SW480 (cell line): ENCODE measurements at places on chromosomes 2 and 18.

GRCh38 chr2:45588158-45588829 lies 22.8 kb downstream of the SRBD1 start:
- DNase-seq, result no peak

- no peak for DNase-seq
Observed at GRCh38 chr2:126949775-126950174, 51.1 kb downstream of the TEX51 start.

GRCh38 chr2:230230087-230230486 lies 4.6 kb downstream of the SP140 start:
- no peak for DNase-seq

GRCh38 chr2:225353579-225354085 lies 45.9 kb upstream of the NYAP2 start:
- DNase-seq, result no peak

DNA sequence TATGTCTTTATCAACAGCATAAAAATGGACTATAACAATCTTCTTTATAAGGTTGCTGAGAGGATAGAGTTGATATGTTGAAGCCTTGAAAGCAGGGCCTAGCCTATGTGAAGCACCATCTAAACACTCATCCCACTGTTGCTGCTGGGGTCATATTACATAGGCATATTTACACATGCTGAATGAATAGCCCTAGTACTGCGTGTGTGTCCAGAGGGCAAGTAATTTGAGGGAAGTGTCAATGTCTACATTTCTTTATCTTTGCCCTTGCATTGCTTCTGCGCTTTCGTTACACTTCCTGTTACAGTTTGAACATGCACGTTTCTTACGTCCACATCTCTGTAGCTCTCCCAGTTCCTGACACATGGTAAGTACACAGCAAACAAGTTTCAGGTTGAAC lies 280.3 kb upstream of the ATP5MC3 start:
- no peak for DNase-seq

GRCh38 chr18:67766930-67767329 lies 250.4 kb upstream of the DSEL start:
- DNase-seq, result no peak

DNA sequence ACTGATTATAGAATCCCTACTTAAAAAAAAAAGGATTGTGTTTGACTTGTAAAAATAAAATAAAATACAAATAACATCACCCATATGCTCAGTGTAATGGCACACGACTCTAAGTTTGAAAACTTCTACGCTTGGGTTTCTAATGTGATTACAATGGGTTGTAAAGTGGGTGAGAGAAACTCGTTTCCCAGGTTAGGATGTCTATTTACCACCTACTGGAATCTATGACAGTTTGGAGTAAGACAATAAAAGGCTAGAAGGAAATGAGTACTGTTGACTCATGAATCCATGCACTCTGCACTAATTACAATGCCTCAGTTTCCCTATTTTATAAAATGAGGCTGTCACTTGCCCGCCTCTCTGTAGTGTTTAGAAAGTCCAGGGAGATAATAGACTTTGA lies 204.2 kb upstream of the FBXO11 start:
- DNase-seq, result no peak

DNA sequence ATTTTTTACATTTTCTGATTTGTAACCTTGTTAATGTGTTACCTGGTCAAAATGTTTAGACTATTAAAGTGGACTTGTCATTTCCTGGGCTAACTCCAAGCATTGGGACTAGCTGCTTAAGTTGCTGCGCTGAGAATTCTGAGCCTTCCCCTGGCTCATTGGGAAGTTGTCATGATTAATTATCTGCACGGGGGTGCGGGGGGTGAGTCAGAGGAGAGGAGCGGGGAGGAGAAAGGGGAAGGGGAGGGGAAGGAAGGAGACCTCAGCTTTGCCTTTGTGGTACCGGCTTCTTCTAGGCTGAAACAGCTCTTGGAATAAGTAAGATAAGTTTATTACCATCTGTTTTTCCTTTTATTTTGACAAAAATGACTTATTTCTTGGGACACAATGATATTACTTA lies 52.9 kb upstream of the APCDD1 start:
- no peak for DNase-seq

GRCh38 chr2:64192664-64193105 lies 48.5 kb upstream of the PELI1 start:
- DNase-seq, result no peak

GRCh38 chr2:105490204-105490603 lies 91.4 kb upstream of the FHL2 start:
- no peak for DNase-seq
